ENCODE measurements at places on chromosomes 12 and 14.
A peak's percentile ranks its signal among the peaks of the same experiment; 100 is the strongest.

DNA sequence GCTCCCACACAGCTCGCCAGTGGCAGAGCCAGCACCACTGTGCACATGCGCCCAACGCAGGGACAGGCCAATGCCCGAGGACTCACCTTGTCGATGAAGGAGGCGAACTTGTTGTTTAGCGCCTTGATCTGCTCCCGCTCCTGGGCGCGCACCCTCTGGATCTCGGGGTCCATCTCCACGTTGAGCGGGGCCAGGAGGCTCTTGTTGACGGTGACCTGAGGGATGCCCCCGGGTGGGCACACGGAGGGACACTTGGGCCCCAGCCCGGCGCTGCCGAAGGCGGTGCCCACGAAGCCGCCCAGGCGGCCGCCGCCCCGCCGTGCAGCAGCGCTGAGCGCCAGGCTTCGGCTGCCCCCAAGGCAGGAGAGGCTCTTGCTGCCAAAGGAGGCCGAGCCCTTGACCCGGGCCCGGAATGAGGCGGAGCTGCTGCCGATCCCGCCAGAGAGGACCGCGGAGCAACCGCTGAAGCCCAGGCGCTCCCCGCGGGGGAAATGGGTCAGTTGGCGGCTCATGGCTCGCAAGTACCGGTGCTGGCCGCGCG lies at the start of gene KRT72:
TSS of gene KRT72 (minus strand) at position 523 of the 541 bp plus-strand sequence. CDS start at position 512, 11 bp downstream.
- DNase-seq = no peak

- DNase-seq = no peak
Observed at GRCh38 chr14:25120261-25120660, 70.3 kb upstream of the STXBP6 start.

GRCh38 chr12:96995861-96996260 lies 88.8 kb downstream of the NEDD1 start:
- no peak for DNase-seq

GRCh38 chr12:47882781-47883546 lies 21.8 kb downstream of the VDR start:
- DNase-seq = peak; percentile 2

DNA sequence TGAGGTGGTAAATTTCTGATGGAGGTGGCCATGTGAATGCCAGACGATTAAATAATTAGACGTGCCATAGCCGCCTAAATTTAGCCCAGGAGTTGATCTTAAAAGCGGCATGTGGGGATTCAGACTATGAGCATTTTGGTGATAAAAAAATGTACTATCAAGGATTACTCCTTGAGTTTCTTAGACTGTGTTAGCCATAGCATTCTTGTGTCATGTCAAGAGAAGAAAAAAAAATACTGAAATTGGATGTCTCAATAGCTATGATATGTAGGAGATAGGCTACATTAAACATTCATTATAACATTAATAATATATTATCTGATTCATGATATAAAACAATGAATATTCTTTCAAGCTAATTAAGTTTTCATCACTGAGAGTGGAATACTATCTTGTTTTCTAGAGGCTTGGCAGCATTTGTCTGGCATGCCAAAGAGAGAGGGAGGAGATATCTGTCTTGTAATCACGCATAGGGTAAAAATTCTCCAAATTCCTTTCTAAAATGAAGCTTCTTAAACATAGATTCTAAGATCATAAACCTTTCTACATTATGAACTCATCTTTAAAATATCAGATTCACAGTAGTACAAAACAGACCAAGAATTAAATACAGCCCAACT lies 727.0 kb downstream of the C12orf50 start:
- no peak for DNase-seq

- no peak for DNase-seq
Observed at GRCh38 chr12:59597385-59597781, 1.6 kb downstream of the SLC16A7 start.

GRCh38 chr12:27785882-27786570 lies 6.0 kb upstream of the MANSC4 start:
- peak; percentile 32 for DNase-seq

DNA sequence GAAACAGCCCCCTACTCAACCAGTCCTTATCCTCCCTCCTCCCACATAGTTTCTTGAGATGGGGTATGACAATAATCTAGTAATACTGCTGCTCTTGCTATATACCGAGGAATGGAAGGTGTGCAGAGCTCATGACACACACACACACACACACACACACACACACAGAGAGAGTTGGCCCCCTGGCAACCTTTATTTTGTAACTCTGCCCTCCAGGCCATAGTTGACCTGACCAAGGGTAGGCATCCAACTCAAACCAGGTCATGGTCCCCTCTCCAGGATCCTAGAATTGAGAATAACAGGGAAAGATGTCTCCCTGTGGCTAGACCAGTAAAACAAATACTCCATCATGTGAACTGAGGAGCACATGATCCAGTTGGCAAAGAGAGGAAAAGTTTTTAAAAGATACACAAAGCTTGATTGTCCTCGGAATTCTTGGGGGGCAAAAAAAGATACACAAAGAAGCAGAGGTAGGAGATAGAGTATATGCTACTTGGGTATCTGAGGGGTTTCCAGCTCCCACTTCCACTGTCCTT lies 11.3 kb downstream of the ERO1A start:
- no peak for DNase-seq

DNA sequence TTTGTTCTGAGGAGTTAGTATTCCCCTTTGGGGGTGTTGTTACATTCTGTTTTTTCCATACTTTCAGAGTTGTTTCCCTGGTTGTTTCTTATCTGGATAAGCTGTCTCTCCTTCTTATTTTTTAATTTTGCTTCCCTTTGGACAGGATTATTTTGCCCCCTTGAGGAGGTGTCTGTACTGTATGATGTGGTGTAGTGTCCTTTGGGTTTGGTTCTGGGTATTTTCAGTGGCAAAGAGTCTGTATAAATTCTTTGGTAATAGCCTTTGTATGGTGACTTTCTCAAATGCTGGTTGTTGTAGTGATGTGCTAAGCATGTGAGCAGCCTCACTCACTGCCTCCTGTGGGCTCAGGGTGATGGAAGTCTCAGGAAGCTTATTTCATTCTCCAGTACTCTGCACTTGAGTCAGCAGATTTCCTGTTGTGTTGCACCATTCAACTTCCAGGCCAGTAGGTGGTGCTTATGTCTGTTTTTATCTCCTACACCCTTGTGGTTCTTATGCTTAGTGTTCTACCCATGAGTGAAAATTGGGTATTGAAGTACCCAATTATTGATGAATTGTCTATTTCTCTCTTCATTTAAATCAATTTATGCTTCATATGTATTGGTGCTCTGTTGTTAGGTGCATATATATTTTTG lies 103.3 kb upstream of the PMCH start:
- no peak for DNase-seq

DNA sequence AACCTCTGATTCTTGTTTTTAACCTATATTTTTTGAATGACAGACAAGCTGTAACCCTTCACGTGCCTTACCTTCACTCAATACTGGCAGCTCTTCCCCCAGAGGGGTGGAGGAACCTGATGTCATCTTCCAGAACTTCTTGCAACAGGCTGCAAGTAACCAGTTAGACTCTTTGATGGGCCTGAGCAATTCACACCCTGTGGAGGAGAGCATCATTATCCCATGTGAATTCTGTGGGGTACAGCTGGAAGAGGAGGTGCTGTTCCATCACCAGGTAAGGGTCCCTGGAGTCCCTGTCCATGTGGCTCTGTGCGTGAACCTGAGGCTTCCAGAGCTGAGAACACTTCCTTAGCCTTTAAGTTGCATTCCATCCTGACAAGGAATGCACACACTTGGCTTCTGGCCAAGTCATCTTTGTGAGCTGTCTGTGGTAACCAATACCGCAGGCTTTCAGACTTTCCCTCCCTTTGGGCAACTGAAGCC lies 22.7 kb downstream of the TRAFD1 start:
- no peak for DNase-seq

GRCh38 chr14:29098656-29099055 lies 332.1 kb downstream of the FOXG1 start:
- DNase-seq = no peak

DNA sequence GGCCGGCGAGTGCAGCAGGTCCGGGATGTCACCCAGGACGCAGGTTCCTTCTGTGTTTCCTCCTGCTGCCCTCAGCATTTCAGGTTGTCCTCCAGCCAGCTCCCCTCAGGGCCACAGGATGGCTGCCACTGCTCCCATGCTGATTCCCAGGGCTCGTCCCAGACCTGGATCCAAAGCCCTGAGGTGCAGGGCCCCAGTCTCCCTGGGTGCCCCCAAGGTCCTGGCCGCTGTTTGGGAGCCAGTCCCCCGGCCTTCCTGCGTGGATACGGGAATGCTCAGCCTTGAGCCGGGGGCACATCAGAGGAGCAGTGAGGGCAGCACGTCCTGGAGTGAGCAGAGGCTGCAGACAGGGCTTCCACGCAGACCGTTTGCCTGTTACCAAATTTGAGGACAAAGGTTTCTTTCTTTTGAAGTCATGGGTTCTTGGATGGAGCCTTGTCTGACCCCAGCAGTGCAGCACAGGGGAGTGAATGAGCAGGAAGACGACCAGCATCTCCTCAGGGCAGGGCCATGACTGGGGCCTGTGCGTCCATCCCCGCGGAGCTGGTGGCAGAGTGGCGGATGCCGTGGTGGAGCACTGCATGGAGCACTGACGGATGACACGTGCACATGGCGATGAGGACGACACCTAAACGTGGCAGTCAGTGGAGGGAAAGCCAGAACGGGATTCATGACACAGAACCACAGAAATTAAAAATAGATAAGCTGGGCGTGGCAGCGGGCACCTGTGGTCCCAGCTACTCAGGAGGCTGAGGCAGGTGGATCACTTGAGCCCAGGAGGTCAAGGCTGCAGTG lies 12.5 kb upstream of the CACNA2D4 start:
- DNase-seq = no peak

- no peak for DNase-seq
Observed at GRCh38 chr12:99721715-99722275, 74.2 kb downstream of the GARIN6 start.

DNA sequence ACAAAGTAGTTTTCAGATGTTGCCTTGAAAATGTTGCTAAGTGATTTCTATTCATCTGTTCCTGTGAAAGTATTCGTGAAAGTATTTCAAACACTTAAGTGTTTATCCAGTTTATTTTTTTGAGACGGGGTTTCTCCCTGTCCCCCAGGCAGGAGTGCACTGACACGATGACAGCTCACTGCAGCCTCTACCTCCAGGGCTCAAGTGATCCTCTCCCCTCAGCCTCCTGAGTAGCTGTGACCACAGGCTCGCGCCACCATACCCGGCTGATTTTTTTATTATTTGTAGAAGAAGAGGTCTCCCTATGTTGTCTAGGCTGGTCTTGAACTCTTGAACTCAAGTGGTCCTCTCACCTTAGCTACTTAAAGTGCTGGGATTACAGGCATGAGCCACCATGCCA lies 1.7 kb downstream of the ZDHHC17 start:
- DNase-seq = no peak

DNA sequence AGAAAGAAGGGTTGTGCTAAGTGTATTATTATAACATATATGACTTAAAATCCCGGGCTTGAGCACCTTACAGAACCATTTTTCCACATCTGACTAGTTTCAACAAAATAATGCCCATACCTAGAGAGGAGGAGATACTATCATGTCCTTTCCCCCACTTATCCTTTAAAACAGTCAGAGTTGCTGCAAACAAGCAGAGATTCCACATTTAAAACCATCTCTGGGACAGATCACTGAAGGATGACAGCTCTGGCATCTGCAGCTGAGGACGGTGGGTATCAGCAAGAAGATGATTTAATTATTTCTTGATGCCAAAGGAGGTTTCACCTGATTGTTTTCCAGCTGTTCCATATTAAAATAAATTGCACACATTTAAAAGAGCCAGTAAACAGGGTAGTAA lies 328.0 kb upstream of the TMTC1 start:
- no peak for DNase-seq

- DNase-seq = no peak
Observed at GRCh38 chr12:91616416-91616815, 433.8 kb upstream of the DCN start.

DNA sequence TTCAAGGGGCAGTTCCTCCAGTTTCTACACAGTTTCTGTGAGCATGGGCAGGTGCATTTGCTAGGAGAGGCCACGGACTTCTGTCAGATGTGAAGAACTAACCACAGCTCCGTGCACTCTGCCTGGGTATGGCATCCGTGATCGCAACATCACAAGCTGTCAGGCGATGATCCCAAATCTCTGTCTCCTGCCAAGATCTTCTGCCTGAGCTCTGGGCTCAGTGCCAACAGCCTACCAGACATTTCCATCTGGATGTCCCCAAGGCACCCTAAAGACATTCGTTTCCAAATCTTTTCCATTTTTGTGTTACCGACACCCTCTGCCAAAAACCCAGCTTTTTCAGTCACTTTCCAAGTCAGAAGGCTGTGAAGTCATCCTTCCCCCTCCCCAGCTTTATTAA lies 292.1 kb downstream of the GLT1D1 start:
- no peak for DNase-seq

GRCh38 chr14:92945959-92946846 lies 23.3 kb downstream of the CHGA start:
- no peak for DNase-seq

- DNase-seq = peak; percentile 53
Observed at GRCh38 chr14:88189417-88190191, 133.5 kb downstream of the KCNK10 start.

DNA sequence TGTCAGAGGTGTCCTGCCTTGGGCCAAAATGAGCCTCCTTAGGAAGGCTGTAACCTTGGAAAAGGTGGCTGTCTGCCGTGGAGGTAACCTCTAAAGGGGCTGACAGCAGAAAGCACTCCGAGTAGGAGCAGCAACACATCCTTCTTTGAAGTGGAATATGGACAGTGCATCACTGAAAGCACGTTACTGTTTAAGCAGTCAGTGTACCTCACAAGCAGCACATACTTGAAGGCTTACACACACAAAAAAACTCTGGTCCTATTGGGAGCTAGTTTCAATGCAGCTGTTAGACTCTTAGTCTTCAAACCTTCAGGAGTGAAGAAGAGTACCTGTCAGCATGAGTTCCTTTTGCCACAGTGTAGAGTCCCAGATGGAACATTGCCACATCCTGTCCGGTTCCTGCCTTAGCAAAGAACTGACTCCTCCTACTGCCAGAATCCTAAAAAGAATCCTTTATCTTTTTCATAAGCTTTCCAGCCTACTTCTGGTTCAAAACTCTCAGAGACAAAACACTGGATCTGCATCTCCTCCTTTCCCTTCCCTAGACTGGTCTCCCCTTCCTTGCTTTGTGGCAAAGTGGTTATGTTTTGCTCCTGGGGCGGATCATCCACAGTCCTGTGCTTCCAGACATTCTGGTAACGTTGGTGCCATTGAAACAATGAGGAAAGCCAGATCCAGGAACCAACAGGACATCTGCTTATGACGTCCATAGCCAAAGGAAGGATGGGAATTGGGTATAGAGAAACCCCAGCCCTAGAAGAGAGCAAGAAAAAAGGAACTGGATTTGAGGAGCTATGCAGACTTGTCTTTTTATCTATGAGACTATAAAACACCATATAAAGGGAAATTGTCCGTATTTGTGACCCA lies 8.5 kb upstream of the MDM1 start:
- no peak for DNase-seq

DNA sequence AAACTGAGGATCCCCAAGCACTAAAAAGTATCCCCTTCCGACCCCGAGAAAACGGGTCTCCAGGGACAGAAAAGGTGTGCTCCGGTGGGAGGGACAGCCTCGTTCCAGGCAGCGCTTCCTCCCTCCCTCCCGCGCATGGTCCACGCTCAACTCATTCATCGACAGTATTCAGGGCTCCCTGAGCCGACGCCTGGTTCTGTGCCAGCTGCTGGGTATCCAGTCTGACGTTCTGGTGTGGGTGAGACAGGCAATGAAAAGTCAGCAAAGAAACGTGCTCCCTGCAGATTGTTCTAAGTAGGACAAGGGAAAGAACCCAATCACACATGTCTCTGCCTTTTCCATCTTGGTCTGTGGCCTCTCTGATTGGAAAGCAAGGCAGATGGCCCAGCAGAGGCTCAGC lies 19.6 kb upstream of the SMOC1 start:
- no peak for DNase-seq

Data from NCI-H1436 treated with DMSO at 0.1 percent for 48 hours (cell line).